Central memory CD4-positive, alpha-beta T cell (primary cell): ENCODE measurements at places on chromosomes 13 and 19.

GRCh38 chr13:65857942-65858565 is 1372.1 kb downstream of the PCDH9 start:
- no peak for DNase-seq

GRCh38 chr19:35545001-35545854 is at the start of gene TMEM147:
Gene TMEM147 (plus strand): TSS chr19:35545626. CDS start chr19:35545740, 114 bp downstream.
- peak; percentile 69 for DNase-seq

DNA sequence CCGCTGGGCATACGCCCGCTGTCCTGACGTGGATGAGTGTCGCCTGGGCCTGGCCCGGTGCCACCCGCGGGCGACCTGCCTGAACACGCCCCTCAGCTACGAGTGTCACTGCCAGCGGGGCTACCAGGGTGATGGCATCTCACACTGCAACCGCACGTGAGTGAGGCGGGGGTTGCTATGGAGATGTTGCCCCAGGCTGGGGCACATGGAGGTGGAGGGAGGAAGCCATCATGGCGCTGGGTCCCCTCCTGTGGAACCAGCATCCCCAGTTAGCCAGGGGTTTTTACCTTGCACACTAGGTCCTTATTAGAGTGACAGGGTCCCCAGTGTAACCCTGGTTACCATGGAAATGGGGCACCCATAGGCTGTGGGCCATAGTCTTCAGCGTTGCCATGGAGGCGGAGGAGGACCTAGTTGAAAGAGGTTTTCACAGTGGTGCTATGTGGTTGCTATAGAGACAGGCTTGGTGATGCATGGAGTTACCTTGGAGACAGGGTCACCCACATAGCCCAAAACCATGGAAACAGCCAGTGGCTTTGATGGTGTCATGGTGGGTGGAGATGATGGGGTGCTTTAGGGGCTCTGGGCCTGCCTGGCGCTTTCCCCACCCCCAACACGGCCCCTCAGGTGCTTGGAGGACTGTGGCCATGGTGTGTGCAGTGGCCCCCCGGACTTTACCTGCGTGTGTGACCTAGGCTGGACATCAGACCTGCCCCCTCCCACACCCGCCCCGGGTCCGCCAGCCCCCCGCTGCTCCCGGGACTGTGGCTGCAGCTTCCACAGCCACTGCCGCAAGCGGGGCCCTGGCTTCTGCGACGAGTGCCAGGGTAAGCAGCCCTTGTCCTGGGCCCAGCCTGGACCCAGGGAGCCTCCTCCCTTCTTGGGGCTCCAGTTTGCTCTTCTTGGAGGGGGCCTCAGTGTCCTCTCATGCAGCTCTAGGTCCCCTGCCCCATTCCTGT is 27.1 kb downstream of the MEGF8 start:
- DNase-seq, result no peak

GRCh38 chr13:52955472-52955874 is 73.1 kb upstream of the OLFM4 start:
- no peak for DNase-seq

DNA sequence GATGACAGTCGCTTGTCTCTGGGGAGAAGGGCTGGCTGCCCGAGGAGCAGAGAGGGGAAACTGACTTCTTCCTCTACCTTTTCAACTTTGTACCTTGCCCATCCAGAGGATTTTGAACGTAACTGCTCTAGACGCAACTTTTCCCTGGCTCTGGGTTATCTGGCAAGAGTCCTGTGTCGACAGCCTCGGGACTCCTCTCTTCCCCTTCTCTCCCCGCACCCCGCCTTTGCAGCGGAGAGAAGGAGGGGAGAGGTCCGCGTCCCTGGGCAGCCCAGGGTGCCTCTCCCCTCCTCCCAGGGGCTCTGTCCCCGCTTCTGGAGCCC is 574 bp downstream of the SH3GL1 start:
- DNase-seq, result no peak

- DNase-seq, result peak; percentile 29
Observed at GRCh38 chr19:6890401-6890913, 3.1 kb downstream of the ADGRE1 start.

- peak; percentile 85 for DNase-seq
Observed at GRCh38 chr19:29671393-29672160, 6.3 kb downstream of the PLEKHF1 start.

DNA sequence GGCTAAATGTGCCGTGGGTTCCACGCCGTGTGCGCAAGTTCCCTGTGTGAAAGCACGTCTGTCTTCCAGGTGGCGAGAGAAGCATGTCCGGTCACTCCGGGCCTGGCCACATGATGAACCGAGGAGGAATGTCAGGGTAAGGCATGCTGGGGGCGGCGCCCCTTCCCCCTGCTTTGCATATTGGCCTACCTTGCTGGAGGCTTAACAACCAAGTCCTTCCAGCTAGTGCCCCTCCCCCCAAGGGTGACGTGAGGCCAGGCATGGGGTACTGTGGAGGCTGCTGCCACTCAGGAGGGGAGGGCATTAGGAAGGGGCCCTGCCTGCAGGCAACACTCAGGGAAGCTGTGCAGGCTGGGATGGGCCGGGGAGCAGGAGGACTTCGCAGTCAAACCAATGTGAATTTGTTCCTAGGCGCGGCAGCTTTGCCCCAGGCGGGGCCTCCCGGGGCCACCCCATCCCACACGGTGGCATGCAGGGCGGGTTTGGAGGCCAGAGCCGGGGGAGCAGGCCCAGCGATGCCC is 12.5 kb downstream of the MICOS13 start:
- no peak for DNase-seq

GRCh38 chr19:4268816-4269430 is 10.1 kb upstream of the SHD start:
- no peak for DNase-seq

GRCh38 chr19:16582486-16583261 is 10.5 kb upstream of the SLC35E1 start:
- no peak for DNase-seq

DNA sequence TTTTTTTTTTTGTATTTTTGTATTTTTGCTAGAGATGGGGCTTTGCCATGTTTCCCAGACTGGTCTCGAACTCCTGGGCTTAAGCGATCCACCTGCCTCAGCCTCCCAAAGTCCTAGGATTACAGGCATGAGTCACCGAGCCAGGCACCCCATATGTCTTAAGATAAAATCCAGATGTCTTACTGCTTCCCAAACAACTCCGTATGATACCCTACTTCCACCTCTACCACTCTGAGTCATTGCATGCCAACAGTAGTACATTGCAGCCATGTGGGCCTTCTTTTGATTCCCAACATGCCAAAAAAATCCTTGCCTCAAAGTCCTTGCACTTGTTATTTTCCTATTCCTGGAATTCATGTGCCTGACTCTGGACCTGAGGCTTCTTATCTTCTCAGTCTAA is 799.2 kb downstream of the GPC5 start:
- no peak for DNase-seq

GRCh38 chr13:98858191-98858590 is 105.7 kb upstream of the SLC15A1 start:
- DNase-seq, result no peak

DNA sequence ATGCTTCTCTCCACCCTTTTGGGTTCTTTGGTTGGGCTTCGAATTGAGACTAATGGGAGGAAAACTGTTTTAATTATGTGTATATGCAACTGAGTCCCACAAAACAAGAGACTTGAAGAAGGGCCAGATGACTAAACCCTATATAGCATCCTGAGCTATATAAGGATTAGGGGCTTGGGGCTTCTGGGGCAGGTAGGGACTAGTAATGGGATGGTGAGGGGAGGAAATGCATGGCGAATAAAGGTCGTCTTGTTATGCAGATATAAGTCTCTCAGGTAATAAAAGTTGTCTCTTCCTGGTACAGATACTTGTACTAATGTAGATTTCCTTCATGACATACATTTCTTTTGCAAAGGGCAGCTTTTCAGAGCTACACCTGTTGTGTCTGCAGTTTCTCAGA is 2.8 kb upstream of the SLC7A9 start:
- no peak for DNase-seq

- DNase-seq, result no peak
Observed at GRCh38 chr19:49403404-49404187, 15.5 kb downstream of the KASH5 start.
